ENCODE measurements at places on chromosomes 11 and 22.

- H3K27me3 ChIP-seq: no peaks in the 10 kb centered on the region
- H3K36me3 ChIP-seq: no peaks in the 10 kb centered on the region
- peaks cover 8% of the 10 kb centered on the region for H3K4me1 ChIP-seq
- no peak overlapping the region for H3K4me3 ChIP-seq
- no peak overlapping the region for H3K27ac ChIP-seq
These were observed 48.7 kb downstream of the FDX1 start for GRCh38 chr11:110478410-110478809.

DNA sequence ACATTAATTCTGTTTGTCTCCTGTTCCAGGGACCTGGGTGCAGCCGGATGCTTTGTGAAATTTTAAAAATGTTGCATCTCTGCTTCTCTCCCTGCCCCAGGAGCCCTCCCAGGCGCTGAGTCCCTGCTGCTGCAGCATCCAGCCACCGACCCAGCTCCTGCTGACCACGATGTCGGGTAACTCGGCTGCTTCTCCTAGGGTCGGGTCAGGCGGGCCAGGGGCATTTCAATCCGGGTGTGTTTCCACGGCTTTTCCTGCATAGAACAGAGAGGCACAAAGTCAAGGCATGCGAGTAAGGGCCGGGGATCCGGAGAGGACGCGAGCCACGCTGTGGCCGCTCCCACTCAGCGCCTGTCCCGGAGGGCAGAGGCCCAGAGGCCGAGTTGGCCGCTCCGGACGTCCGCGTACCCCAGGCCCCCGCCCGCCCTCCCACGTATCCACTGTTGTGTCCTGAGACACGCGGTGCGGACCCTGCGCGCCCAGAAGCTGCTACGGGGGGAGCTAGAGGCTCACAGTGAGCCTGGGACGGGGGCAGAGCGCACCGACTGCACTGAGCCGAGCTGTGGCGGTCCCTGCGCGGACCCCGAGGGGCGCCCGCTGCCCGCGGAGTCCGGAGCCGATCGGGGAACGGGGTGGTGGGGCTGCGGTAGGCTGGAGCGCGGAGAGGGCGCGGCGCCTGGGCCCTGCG is at the start of gene POU2AF3:
Gene POU2AF3 (plus strand): TSS at position 134 of the 688 bp plus-strand sequence. CDS start 36 bp downstream, at position 170.
- no peak for DNase-seq
- peaks cover 4% of the 10 kb centered on the region for H3K27me3 ChIP-seq
- H3K36me3 ChIP-seq: no peaks in the 10 kb centered on the region
- H3K27ac ChIP-seq: no peak within 1 kb of the TSS
- 0 out of 2 replicates have a peak, but pooled peaks cover 2% of the 10 kb centered on the region for H3K4me1 ChIP-seq

DNA sequence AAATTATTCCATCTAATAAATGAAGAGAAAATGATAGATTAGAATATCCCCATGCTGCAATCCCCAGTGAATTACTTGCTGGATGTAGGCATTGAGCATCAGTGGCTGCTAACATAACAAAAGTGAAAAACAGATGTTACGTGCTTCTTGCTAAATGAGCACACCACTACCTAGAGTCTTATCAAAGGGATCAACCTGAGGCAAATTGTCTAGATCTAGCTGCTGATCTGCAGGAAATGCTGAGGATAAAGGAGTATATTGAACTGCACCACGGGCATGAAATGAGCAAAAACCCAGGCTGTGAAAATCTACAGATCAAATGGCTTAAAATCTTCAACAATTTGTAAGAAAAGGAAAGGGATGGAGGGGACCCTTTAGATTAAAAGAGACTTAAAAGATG is 45.3 kb upstream of the SCUBE2 start:
- no peaks in the 10 kb centered on the region for H3K27me3 ChIP-seq
- H3K4me1 ChIP-seq: no peaks in the 10 kb centered on the region
- no peak overlapping the region for H3K27ac ChIP-seq

DNA sequence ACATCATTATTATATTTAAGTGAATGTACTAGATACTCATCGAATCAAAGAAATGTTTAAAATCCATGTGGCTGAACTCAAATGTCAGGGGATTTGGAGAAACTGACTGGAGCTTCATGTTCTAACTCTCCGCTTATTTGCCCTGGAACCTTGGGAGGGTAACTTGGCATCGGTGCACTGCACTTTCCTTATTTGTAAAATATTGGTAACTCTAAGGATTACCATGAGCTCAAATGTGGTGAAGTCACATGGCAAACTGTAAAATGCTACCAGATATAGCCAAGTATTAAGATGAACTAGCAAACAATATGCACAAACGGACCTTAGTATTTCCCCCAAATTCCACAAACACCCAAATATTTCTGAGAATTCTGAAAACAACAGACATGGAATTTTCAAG is 75.6 kb downstream of the ETS1 start:
- H3K27ac ChIP-seq: no peak overlapping the region
- H3K36me3 ChIP-seq: no peaks in the 10 kb centered on the region
- H3K4me3 ChIP-seq: no peak overlapping the region
- no peaks in the 10 kb centered on the region for H3K4me1 ChIP-seq
- no peak for DNase-seq

GRCh38 chr11:65311170-65311678 is 3.4 kb upstream of the CDC42EP2 start:
- no peak for DNase-seq
- peaks cover 3% of the 10 kb centered on the region for H3K27me3 ChIP-seq
- H3K4me1 ChIP-seq: peaks cover 6% of the 10 kb centered on the region
- H3K4me3 ChIP-seq: no peak overlapping the region
- no peak overlapping the region for H3K27ac ChIP-seq

- H3K4me1 ChIP-seq: peaks cover 10% of the 10 kb centered on the region
- no peaks in the 10 kb centered on the region for H3K36me3 ChIP-seq
- H3K27me3 ChIP-seq: no peaks in the 10 kb centered on the region
- no peak overlapping the region for H3K27ac ChIP-seq
These were observed 31.7 kb upstream of the GRAMD4 start for GRCh38 chr22:46588279-46589140.

DNA sequence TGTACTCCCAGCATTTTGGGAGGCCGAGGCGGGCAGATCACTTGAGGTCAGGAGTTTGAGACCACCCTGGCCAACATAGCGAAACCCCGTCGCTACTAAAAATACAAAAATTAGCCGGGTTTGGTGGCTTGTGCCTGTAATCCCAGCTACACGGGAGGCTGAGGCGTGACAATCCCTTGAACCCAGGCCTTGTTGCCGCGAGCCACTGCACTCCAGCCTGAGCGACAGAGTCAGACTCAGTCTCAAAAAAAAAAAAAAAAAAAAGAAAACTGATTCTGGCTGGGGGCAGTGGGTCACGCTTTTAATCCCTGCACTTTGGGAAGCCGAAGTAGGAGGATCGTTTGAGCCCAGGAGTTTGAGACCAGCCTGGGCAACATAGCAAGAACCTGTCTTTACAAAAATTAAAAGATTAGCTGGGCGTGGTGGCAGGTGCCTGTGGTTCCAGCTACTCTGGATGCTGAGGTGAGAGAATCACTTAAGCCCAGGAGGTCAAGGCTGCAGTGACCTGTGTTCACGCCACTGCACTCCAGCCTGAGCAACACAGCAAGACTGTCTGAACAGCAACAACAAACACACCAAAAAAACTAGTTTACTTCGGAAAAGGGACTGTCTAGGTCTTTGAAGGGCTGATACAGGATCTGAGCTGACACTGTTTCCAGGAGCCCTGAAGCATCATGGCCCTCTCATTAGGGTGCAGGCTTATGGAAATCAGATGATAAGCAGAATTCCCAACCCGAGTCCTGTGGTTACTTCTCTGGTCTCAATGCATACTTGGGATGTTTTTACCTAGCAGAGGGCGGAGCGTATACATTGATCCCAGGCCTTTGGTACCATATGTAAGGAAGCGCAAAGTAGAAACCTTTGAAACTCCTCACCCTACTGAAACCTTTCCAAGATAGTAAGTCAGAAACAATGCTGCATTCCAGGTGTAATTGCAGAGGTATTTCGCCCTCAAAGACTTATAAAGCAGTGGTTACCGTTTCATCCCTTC is 1.8 kb upstream of the CHKB start:
- no peak for DNase-seq
- no peak overlapping the region for H3K27ac ChIP-seq
- no peak overlapping the region for H3K4me3 ChIP-seq
- H3K27me3 ChIP-seq: no peaks in the 10 kb centered on the region
- peaks cover 1% of the 10 kb centered on the region for H3K4me1 ChIP-seq

GRCh38 chr11:8287297-8287696 is 23.6 kb upstream of the LMO1 start:
- H3K4me1 ChIP-seq: peaks cover 5% of the 10 kb centered on the region
- H3K4me3 ChIP-seq: no peak overlapping the region
- no peaks in the 10 kb centered on the region for H3K27me3 ChIP-seq
- H3K27ac ChIP-seq: no peak overlapping the region
- no peaks in the 10 kb centered on the region for H3K36me3 ChIP-seq
- no peak for DNase-seq

- H3K4me3 ChIP-seq: peak overlapping the region; percentile 63
- H3K27ac ChIP-seq: no peak overlapping the region
- no peak for DNase-seq
- no peaks in the 10 kb centered on the region for H3K36me3 ChIP-seq
- peaks cover 2% of the 10 kb centered on the region for H3K4me1 ChIP-seq
These were observed 477 bp downstream of the ZBTB16 start for GRCh38 chr11:114059984-114060391.

DNA sequence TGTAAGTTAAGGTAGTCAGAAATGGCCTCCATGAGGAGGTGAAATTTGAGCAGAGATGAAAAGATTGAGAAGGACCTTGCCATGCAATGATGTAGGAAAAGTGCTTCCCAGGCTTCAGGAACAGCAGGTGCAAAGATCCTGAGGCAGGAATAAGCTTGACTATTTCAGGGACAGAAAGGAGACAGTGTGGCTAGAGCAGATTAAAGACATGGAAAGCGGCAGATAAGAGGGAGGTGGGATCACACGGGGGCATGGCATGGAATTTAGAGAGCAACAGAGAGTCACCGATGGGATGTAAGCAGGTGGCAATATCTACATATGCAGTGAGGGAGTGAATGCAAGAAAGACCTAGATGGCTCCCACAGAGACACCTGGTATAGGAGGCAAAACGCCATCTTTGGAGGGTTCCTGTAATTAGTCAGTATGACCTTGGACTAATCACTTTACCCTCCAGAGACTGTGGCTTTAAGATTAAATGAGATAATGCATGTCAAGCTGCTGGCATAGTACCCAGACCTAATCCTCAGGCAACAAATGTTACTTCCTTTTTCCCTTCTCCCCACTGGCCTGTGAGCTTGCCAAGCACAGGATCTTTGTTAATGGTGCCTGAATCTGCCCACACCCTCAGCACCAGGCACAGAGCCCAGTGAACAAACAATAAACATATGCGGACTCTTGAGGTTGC is 24.6 kb upstream of the ACER3 start:
- H3K27ac ChIP-seq: no peak overlapping the region
- no peak for DNase-seq
- no peak overlapping the region for H3K4me3 ChIP-seq
- H3K27me3 ChIP-seq: no peaks in the 10 kb centered on the region
- no peaks in the 10 kb centered on the region for H3K36me3 ChIP-seq

All from iPS DF 6.9 (cell line).